ENCODE measurements at places on chromosomes 2 and 18.

- no peak for DNase-seq
Measured at GRCh38 chr18:40907842-40908241, 1047.2 kb upstream of the PIK3C3 start.

DNA sequence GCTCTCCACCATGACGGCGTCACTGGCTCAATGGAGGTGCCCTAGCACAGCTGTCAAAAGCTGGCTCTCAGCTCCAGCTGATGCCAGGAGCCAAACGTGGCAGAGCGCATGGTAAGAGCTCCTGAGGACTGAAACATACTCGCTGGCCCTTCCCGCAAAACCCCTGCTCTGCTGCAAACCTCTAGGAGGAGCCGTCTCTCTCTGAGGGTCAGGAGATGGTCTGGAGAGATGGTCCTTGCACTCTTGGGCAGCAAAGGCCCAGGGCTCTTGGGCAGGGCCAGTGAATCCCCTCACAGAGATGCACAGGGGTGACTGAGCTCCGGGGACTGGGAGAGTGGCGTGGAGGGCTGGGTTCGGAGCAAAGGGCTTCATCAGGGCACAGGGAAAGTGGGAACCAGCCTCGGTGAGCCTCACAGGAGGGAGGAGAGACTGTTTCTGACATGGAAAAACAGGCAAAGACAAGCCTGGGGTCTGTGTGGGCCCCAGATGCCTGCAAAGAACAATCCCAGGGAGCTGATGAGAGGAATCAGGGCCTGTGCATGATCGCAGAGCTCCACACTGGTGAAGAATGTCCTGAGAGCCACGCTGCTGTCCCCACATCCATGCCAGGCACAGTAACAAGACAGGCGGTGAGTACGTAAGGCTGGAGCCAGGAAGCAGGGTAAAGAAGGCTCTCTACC, 17.2 kb downstream of the SNORC start:
- DNase-seq, result no peak

- peak; percentile 19 for DNase-seq
Measured at GRCh38 chr2:72979896-72980295, 62.6 kb downstream of the EMX1 start.

GRCh38 chr18:23068570-23069310, 66.5 kb upstream of the CABLES1 start:
- DNase-seq, result no peak

- no peak for DNase-seq
Measured at GRCh38 chr2:11396467-11397445, 52.3 kb upstream of the ROCK2 start.

GRCh38 chr2:86065512-86065911, 40.2 kb downstream of the POLR1A start:
- DNase-seq, result no peak

GRCh38 chr2:17057109-17058017, 391.7 kb upstream of the CYRIA start:
- DNase-seq, result no peak

GRCh38 chr2:210599476-210599875, 43.1 kb downstream of the CPS1 start:
- DNase-seq, result no peak

DNA sequence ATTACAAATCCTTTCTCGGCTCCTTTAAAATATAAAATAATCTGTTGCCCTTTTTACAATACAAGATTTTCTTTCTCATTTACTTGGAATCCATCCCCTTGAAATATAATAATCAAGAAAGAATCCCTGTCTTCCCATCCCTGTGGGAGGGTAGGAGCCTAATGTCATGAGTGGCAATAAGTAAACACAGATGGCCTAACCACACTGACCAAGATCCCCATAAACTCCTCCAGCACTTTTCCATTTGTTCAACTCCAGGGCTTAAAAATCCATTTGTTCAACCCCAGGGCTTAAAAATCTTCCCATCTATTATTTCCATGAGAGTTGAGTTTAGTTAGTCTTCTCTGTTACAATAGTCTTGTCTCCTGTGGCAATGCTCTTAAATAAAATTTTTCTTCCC, 297.6 kb downstream of the CDH7 start:
- no peak for DNase-seq

- DNase-seq, result no peak
Measured at GRCh38 chr2:110650346-110650745, 27.5 kb downstream of the BUB1 start.

DNA sequence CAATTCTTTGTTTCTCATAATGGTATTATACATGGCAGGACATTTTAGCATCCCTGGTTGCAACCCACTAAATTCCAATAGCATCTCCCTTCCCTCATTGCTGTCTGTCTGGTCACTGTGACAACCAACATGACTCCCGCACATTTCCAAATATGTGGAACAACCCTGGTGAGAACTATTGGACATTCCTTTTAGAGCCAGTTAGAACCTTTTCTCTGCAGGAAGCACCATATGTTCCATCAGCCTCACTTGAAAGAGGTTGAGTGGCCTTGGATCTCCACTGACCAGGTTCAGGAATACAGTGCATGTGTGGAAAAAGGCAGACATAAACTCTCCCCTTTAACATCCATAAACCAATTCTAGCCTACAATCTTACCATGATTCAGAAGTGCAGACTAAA, 25.9 kb upstream of the GLS start:
- no peak for DNase-seq

DNA sequence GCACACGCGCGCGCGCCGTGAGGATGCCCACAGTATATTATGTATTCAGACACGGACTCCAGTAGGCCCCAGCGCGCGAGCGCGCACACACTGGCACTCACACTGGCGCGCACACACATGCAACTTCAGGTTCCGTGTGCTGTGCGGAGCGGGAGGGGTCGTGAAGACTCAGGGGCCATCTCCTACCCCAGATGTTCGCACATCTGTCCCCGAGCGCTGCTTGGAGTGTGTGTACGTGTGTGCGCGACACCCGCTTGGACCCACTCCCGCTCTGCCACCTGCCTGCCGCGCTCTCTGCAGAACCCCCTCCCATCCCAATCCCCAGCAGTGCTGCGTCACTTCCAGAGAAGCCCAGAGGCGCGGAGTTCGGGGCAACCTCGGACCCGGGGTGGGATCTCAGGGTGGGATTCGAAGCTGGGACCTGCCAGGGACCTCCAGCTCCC, 2.6 kb downstream of the NRP2 start:
- no peak for DNase-seq

GRCh38 chr18:33833842-33834241, 255.8 kb downstream of the ASXL3 start:
- DNase-seq, result no peak

DNA sequence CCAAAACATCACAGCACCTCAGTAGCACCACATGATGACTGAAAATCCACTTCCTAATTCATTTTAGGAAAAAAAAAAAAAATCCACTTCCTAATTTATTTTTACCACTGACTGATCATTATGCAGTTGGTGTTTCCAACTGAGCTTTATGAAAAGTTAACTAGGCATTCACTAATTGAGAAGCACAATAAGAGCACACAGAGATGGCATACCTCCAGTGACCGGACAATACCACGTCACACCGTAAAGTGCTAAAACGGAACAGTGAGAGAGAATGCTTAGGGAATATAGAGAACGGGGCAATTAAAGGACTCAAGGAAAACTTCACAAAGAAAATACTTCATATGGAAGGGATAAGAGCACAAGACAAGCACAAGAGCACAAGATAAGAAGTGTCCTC, 212.5 kb downstream of the NBAS start:
- no peak for DNase-seq

GRCh38 chr2:83113953-83114352, 1345.1 kb downstream of the SUCLG1 start:
- no peak for DNase-seq

DNA sequence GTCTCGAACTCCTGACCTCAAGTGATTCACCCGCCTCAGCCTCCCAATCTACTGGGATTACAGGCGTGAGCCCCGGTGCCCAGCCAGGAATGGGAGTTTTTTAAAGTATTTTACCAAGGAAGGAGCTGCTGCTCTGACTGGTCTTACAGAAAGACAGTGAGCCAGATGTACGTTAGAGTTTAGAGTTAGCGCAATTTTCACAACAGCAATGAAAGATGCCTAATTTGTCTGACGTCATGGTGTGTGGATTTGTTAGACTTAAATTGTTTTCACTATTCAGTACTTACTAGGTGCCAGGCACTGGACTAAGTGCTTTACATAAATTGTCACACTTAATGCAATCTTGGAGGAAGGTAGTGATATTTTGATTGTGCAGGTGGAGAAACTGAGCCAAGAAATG, 12.4 kb upstream of the RPL37A start:
- DNase-seq, result no peak

DNA sequence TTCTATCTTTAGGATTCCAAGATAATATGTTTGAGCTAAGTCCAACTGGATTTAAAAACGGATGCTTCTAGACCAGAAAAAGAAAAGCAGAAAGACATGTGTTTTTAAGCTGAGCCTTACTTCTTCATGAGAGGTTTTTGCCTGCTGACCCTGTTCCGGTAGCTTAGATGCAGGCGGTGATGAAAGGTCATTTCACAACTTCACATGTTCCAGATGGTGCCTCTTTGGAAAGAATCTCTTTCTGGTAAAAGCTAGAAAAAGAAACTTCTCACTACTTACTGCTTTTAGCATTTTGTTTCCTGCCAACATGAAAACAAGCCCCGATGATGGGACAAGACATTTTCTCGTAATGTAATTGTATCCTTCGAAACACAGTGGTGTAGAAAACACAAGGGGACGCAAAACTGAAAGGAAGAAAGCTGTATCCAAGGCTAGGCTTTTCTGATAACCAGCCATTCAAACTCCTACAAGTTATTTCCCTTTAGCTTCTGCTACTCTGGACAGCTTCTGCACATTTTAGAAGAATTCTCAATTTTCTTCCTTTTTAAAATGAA, 407.3 kb upstream of the LYPD1 start:
- DNase-seq, result no peak

GRCh38 chr2:216068-216467, 47.8 kb downstream of the SH3YL1 start:
- no peak for DNase-seq

DNA sequence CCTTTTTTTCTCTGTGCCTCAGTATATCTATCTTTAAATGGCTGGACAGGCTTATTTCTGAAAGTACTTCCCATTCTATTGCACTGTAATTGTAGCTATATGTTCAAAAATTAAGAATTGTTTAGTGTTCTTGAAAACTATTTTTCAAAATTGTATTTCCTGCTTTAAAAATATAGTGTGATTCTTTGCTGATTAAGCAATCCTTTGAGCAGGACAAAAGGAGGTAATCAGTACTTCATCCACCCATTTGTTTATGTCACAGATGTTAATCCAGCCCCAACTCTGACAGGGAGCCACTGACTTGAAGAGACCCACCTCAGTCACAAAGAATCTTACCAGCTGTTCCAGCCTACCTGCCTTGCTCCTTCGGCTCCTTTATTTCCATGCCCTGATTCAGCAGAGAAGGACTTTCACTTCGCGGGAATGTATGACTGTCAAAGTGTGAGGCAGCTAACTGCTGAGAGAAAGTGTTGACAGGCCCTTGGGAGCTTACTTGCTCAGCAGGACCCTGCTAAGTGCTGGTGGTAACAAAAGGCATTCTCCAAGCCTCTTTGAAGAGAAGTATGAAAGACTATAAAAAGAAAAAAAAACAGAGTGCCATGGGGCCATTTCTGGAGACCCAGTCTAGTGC, 393.3 kb upstream of the CYRIA start:
- no peak for DNase-seq

- no peak for DNase-seq
Measured at GRCh38 chr2:206189691-206190090, 30.0 kb downstream of the EEF1B2 start.

GRCh38 chr18:12946549-12947284, 1.1 kb upstream of the SEH1L start:
- no peak for DNase-seq
